ENCODE measurements at places on chromosomes 1 and 21.

- no peak for DNase-seq
Measured at GRCh38 chr21:19256934-19257660, 853.5 kb upstream of the TMPRSS15 start.

GRCh38 chr1:38308780-38309179 lies 262.2 kb upstream of the POU3F1 start:
- no peak for DNase-seq

DNA sequence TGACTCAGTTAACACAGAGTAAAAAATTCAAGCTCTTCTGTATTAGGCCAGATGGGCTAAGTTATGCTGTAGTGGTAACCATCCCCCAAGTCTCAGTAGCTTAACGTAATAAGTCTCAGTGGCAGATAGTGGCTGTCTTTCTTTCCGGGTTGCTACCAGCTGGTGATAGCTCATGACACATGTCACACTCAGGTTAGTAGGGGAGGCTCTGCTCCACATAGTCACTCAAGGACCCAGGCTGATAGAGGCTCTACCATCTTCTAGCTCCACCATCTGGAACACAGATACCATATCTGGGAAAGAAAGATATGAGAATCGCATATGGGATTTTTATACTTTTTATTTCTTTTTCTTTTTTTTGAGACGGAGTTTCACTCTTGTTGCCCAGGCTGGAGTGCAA lies 16.2 kb upstream of the MEF2D start:
- no peak for DNase-seq

GRCh38 chr1:72438270-72438669 lies 155.9 kb upstream of the NEGR1 start:
- DNase-seq, result no peak

DNA sequence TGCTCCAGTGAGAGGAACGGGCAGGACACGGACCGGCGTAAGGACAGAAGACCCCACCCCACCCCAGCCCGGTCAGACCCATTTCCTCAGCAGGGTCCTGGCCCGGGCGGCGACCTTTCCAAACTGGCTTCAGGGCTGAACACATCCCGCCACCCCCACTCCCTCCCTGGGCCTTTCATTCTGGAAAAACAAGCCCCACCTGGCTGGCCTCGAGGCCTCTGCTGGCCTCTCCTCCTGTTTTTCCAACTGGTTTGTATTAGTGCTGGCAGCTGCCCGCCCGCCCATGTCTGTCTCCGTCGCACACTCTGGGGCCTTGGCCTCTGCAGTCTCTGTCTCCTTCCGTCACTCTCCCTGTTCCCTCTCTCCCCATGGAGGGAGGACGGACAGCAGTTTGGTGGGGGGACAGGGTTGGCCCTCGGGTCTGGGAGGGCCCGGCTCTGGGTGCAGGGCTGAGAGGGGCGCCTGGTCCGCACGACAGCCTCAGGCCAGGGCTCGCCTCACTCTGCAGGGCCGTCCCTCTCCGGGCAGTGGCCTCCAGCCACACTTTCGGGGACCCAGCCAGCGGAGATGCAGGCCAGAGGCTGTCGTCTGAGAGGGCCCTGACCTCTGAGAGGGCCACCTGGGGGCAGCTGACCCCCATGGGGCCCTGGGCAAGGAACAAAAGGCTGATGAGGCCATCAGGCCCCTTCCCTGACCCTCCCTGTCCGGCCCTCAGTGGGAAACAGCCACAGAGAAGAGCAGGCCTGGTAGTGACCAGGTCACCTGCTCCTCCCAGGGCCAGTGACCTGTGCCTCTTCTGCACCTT lies 1.5 kb upstream of the MXRA8 start:
- no peak for DNase-seq

DNA sequence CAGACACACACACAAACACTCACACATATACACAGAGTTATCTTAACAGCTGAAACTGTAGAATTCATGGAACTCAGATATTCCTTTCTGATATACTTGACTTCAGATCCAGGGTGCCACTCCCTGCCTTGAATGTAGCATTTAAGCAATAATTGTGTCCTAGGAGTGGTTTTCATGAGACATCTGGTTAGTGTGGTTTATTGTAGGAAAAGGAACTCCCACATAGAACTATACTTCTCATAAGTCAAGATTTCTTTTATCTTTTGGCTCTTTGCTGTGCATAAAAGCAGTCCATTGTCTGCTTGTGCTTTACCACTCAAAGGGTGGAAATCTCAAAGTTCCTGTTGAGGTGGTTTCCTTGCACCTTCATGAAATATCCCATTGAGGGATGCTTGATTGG lies 272.6 kb upstream of the SGIP1 start:
- DNase-seq, result peak; percentile 60

DNA sequence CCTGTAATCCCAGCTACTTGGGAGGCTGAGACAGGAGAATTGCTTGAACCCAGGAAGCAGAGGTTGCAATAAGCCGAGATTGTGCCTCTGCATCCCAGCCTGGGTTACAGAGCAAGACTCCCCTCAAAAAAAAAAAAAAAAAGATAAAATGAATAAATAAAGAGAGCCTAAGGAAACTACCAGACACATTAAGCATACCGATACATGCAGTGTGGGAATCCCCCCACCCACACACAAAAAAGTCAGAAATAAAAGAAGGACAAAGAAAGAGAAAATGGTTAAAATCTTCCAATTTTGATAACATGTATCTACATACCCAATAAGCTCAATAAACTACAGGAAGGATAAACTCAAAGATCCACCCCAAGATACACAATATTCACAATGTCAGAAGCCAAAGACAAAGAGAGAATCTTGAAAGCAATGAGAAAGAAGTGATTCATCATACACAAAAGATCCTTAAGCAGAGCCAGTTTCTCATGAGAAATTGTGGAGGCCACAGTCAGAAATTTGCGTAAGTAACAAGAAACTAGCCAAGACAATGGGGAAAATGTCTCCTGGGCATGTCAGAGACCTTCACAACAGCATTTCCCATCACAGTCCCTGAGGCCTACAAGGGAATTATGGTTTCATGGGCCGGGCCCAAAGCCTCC lies 1197.0 kb downstream of the AMY1C start:
- no peak for DNase-seq

- DNase-seq, result no peak
Measured at GRCh38 chr1:63143482-63143881, 178.9 kb upstream of the FOXD3 start.

DNA sequence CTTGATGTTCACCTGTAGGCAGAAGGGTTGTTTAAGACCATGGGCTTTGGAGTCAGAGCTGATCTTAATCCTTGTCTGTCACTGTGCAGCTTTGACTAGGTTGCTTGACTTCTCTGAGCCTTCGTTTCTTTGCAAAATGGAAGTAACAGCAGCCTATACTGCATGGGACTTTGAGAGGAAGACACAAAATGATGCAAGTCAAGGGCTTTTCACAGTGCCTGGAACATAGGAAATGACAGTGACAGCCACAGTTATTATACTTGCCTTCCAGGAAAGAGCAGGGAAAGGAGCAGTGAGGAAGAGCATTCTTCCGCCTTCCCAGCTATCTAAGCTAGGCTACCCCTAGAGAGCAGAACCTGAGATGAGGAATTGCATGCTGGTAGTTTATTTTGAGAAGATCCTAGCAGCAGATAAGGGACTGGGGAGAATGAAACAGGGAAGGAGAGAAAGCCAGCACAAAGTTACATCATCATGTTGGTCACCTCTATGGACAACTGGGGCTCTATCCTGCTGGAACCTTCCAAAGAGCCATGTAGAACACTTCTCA lies 3.1 kb downstream of the CSF3R start:
- DNase-seq, result peak; percentile 12

- DNase-seq, result no peak
Measured at GRCh38 chr21:31490443-31490842, 146.4 kb upstream of the TIAM1 start.

DNA sequence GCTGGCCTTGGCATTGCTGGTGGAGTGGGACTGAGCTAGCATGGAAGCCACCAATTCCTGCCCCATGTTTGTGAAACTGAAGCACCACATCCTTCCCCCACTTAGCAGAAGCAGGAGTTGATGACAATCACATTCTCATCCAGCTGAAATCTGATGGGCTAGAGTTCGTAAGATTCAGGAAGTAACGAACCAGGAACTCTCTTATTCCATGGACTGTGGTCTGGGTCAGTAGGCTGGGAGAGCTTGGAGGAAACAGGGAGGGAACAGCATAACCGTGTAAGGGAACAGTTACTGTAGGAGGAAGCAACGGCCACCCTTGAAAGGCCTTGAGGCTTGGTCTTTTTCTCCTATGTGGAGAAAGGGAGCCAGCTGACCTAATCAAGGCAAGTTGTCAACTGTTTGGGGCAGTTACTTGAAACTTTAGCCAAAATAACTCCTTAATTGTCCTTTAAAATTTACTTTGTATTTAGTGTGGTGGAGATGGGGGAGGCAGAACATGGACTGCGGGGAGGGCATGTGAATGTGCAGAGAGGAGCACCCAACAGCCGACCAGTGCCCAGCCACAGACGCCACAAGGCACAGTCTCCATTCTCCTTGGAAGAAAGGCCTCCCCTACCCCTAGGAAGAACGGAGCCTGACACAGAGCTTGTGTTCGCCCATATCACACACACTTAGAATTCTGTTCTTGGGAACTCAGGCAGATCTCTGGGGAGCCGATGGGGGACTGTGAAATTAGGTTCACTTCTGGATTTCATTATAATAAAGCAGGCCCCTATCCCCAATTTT lies 2.0 kb upstream of the COQ8A start:
- DNase-seq, result peak; percentile 85

- DNase-seq, result no peak
Measured at GRCh38 chr1:202850593-202851362, 38.2 kb downstream of the RABIF start.

DNA sequence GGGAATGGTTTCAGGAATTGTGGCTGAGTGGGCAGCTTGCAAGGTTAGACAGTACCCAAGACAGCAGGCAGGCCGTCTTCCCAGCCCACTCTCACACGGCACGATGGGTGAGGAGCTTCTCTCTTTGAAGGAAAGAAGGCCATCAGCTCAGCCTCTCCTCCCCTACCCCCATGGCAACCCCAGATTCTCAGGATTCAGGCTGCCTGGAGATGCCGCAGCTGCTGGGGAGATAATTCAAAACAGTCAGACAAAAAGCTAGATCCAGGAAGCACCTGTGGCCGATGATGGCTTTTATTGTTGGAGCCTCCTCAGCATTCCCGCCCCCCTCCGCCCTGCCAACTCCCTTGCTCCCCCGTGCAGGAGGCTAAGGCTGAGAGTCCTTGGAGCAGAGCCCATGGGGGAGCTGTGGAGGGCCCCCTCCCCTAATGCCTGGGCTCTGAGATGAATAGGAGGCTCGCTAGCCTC lies 220.5 kb downstream of the TRABD2B start:
- DNase-seq, result no peak

GRCh38 chr1:212920246-212920645 lies 30.1 kb upstream of the VASH2 start:
- DNase-seq, result no peak
